ENCODE measurements at places on chromosomes 7 and 10. TPM values are rescaled to one million over a fixed set of nuclear protein-coding genes. Genes with fewer than 3 reads are reported as not detected.

- no peak for DNase-seq
Measured at GRCh38 chr10:31601136-31601535, 282.1 kb downstream of the ZEB1 start.

DNA sequence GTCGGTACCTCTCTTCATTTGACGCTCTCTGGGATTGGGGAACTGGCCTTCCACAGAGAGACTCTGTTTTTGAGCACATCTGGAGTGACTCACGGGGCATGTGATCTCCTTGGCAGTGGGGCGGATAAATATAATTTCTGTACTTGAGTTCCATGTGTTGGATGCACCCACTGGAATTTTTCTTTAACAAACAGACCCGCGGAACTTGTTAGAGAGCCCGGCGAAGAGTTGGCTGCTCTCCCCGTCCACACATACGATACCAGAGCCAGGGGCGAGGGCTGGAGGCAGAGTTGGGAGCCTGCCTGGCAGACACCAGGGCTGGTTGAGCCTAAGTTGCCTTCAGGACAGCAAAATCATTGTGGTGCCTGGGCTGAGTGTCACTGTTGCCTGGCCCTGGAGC is at the start of gene FAM180A:
FAM180A (minus strand) TSS at position 44 of the 400 bp plus-strand sequence. CDS start 233 bp downstream, outside the sequence.
- peak; percentile 85 for DNase-seq

- DNase-seq: peak; percentile 62
Measured at GRCh38 chr10:73956476-73957359, 41.2 kb upstream of the VCL start.

DNA sequence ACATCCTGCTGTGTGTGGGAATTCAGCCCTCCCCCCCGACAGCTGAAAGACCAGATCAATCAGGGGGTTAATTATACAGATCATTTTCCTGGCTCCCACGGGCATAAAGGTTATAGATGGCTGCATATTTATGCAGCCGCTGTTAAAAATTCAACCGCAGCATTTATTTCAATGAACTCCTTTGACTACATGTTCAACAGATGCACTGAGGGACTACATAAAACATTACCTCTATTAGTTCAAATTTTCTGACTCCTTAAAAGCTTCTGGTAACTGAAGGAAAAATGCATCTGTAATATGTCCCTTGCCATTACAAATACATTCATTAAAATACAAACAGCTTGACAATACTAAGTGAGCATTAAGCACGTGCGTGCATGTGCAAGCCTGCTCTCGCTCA is 49.7 kb upstream of the YAE1 start:
- no peak for DNase-seq

DNA sequence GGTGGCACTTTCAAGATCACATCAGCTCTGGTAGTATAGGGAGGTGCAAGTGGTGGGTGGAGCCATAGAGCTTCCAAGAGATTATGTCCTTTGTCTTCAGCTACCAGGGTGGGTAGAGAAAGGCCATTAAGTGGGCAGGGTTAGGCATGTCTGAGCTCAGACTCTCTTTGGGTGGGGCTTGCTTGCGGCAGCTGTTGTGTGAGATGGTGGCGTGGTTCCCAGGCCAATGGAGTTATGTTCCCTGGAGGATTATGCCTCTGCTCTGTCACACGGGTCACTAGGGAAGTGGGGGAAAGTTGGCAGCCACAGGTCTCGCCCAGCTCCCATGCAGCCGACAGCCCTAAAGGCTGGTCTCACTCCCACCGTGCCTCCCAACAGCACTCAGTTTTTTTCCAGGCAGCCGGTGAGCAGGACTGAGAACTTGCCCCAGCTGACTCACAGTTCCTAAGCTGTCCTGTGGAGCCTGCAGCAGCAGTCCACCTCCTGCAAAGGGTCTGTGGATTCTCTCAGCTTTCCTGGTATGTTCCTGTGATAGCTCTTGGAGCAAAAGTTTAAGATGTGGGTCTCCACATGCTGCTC is 459.0 kb downstream of the SH2D4B start:
- DNase-seq: no peak

DNA sequence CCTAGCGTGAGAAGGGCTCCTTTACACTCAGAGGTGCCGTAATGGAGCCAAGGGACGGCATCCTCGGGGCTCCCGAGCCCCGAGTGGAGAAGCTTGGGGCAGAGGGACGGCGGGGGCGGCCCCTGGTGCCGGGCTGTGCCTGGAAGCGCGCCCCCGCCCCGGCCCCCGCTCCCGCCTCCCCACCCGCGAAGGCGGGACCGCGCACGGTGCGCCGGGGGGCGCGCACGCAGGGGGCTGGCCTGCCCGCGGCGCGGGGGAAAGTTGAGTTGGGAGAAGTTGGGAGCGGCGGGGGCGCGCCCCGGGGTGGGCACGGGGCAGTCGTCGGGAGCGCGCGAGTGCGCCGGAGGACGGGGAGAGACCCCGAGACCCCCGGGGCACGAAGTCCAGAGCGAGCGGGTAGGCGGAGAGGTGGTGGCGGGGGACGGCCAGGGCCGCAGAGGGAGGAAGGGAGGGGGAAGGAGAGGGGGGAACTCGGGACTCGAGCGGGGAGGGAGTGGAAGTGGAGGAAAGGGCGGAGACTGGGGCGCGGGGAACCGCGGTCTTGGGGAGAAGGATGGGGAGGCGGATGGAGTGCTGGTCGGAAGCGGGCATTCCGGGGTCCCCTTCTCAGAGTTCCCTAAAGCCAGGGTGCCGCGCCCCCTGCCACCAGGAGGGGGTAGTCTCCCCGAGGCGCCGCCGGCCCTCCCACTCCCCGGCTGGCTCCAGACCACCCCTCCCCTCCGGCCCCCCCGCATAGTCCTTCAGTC is at the start of gene SLC4A2:
SLC4A2 (plus strand) TSS at position 223 of the 746 bp plus-strand sequence. CDS start 2,399 bp downstream, outside the sequence.
- peak; percentile 58 for DNase-seq

DNA sequence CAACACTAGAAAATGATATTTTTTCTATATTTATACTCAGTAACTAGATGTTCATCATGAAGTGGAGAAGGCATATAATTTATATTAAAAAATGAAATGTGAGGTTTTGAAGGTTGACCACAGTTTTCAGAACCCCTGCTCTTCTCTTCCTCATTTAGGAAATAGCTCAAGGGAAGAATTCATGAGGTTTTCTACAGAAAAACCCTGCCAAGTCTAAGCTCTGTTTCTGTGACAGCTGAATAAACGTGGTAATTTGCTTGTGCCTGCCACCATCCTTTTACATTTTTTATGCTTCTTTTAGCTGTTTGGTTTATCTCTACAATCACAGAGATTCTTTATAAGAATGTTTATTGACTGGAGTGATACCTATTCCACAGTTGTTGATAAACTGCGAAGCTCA is 630.3 kb upstream of the POT1 start:
- DNase-seq: no peak

The CELF2 gene
- total RNA-seq: 5.6 TPM

The CRYGN gene
- not detected for total RNA-seq

The SLK gene
- 54.2 TPM for total RNA-seq

The OPALIN gene
- not detected for total RNA-seq

The KEL gene
- not detected for total RNA-seq

Data from IMR-90 (cell line).